Cardiac septum (tissue), 1 donor: ENCODE measurements at places on chromosomes 16 and 17. TPM values are rescaled to one million over a fixed set of nuclear protein-coding genes. Genes with fewer than 3 reads are reported as not detected.

- no peak for DNase-seq
Measured at GRCh38 chr17:31741371-31741770, 117.7 kb downstream of the COPRS start.

DNA sequence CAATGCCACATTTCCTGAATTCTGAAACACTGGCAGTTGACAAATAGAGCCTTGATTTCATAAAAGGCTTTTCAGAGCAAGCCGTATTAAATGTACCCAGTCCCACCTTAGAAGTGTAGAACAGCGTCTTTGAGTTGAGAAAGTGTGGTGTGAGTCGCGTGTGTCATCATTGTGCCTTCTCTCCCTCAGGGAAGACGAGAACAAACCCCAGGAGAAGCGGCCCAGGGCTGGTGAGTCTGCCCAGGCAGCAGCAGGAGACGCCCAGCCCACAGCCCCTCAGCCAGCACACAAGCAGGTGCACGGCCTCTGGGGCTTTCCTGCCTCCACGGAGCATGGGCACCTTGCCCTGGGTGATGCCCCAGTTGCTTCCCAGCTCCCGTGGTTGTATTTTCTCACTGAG lies 34.0 kb downstream of the CIBAR2 start:
- DNase-seq = no peak

- DNase-seq = no peak
Measured at GRCh38 chr17:11554042-11554441, 44.2 kb upstream of the DNAH9 start.

DNA sequence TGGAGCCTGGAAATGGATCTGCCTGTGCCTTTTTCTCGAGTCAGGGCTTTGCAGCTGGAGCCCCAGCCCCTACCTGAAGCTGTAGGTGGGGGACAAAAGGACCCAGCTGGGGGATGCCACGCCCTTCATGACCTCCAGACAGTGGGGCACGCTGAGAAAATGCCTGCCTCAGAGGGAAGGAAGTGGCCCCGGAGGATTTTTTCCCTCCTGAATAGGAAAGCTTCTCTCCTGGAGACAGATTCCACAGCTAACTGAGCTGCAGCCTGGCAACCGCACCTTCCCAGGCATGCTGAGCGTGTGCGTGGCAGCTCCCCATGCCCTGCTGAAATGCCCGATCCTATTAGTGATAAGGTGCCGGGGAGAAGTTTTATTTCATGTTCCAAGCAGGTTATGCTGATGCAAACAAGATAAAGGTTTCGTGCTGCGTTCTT lies 58.0 kb downstream of the AIPL1 start:
- DNase-seq = no peak

DNA sequence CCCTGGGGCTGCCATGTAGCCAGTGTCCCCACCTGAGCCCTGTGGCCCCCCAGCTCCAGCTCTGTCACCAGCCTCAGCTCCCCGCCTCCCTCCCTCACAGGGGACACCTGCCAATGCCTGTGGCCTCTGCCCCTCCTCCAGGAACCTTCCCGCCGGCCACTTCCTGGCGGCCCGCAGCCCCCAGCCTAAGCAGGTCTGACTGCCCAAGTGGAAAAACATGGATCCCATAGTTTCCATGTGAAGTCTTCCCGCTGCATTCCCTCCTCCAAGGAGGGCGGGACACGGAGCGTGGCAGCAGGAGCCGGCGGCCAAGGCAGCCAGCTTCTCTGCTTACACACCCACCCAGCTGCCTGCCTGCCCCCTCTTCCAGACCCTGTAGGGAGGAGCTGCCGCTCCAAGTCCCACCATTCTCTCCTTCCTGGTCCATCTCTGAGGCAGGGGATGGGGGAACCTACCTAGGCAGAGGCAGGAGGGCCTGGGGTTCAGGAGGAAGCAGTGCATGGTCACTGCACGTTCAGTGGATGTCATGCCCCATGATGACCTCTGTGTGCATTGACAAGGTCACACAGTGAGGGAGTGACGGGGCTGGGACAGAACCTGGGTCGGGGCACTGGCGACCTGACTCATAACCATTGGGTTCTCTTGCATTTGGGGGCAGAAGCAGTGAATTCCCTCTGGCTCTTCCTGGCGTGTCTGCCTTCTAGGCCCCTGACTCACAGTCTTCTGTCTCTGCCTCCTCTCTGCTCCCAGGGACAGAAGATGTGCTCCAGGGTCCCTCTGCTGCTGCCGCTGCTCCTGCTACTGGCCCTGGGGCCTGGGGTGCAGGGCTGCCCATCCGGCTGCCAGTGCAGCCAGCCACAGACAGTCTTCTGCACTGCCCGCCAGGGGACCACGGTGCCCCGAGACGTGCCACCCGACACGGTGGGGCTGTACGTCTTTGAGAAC lies 8.7 kb downstream of the VASN start:
- DNase-seq = no peak

GRCh38 chr17:80636361-80637018 lies 91.9 kb downstream of the RPTOR start:
- DNase-seq = no peak

- DNase-seq = no peak
Measured at GRCh38 chr16:61797296-61797795, 238.9 kb downstream of the CDH8 start.

DNA sequence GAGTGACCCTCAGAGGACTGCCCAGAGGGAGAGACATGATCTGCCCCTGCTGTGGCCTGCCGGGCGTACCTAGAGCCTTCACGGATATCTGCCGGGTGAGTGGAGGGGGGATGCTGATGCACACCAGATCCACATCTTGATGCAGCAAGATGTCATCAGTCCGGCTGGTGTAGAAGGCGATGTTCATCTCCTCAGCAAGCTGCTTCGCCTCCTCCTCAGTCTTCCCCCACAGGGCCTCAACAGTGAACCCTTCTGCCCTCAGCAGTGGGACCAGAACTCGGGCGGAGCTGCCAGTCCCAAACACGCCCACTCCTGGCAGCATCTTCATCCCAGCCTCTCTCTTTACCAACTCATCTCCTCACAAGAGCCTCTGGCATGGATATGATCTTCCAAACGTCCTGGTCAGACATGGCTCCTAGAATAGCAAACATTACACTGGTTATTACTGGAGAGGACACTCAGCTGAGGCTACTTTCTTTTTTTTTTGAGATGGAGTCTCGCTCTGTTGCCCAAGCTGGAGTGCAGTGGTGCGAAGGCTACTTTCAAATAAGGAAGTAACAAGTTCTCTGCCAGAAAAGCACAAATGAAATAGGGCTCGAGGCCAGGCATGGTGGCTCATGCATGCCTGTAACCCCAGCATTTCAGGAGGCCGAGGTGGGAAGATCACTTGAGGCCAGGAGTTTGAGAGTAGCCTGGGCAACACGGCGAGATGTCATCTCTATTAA lies 18.9 kb downstream of the C16orf86 start:
- no peak for DNase-seq

GRCh38 chr17:3813171-3813570 lies 12.2 kb upstream of the ITGAE start:
- no peak for DNase-seq

- DNase-seq = peak; percentile 81
Measured at GRCh38 chr17:16463358-16464302, 28.4 kb downstream of the LRRC75A start.

GRCh38 chr17:39996800-39997199 lies 16.2 kb downstream of the PSMD3 start:
- DNase-seq = no peak

- DNase-seq = peak; percentile 59
Measured at GRCh38 chr17:2697611-2698162, 13.9 kb downstream of the CLUH start.

DNA sequence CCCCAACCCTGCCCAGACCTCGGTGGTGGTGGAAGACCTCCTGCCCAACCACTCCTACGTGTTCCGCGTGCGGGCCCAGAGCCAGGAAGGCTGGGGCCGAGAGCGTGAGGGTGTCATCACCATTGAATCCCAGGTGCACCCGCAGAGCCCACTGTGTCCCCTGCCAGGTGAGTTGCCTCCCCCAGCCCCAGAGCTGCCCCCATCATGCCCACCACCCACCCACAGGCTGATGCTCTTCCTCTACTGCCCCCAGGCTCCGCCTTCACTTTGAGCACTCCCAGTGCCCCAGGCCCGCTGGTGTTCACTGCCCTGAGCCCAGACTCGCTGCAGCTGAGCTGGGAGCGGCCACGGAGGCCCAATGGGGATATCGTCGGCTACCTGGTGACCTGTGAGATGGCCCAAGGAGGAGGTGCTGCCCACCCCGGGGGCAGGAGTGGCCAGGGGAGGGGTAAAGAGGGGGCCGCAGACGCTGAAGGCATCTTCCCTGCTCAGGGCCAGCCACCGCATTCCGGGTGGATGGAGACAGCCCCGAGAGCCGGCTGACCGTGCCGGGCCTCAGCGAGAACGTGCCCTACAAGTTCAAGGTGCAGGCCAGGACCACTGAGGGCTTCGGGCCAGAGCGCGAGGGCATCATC lies 8.4 kb downstream of the GALK1 start:
- no peak for DNase-seq

GRCh38 chr17:72700226-72700625 lies 392.3 kb downstream of the SLC39A11 start:
- DNase-seq = no peak

DNA sequence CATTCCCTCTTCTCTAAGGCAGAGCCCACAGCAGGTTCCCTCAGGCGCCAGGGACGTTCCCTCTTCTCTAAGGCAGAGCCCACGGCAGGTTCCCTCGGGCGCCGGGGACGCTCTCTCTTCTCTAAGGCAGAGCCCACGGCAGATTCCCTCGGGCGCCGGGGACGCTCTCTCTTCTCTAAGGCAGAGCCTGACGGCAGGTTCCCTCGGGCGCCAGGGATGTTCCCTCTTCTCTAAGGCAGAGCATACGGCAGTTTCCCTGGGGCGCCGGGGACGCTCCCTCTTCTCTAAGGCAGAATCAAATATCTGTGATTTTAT lies 24.3 kb downstream of the ACSF3 start:
- no peak for DNase-seq

DNA sequence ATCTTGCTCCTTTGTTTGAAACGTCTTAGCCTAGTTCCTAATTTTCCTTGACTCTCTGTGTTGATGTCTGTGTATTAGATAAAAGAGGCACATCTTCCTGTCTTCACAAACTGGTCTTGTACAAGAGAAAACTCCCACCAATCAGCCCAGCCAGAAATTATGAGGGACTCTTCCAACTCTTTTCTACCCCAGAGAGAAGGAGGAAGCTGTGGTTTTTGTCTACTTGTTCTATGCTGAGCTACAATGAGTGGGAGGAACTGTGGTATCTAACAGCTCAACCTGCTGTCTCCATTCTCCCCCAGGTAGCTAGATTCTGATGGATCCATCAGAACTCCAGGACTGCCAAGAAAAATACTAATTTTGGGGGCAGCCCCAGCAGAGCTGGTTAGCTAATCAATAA lies 392.5 kb downstream of the HS3ST3B1 start:
- DNase-seq = no peak

- no peak for DNase-seq
Measured at GRCh38 chr17:47717979-47718621, 14.9 kb upstream of the TBX21 start.

DNA sequence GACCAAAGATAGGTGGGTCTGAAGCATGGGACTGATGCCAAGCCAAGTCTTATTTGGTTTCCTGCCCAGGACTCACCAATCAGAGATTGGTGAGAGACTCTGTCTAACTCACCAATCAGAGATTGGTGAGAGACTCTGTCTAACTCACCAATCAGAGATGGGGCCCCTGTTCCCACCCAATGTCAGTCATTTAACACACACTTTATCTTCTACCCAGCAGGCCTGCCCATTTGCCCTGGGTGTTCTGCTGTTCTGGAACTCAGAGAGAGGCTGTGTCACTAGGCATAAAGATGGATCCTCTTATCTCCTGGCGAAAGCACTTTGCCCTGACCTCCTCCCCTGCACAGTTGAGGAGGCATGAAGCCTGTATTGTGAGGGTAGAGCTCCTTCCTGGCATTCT lies 5.4 kb upstream of the RHOT1 start:
- DNase-seq = no peak

GRCh38 chr16:67648764-67649407 lies 3.9 kb downstream of the CARMIL2 start:
- DNase-seq = no peak

GRCh38 chr17:55664287-55664686 lies 58.4 kb downstream of the TMEM100 start:
- DNase-seq = no peak

DNA sequence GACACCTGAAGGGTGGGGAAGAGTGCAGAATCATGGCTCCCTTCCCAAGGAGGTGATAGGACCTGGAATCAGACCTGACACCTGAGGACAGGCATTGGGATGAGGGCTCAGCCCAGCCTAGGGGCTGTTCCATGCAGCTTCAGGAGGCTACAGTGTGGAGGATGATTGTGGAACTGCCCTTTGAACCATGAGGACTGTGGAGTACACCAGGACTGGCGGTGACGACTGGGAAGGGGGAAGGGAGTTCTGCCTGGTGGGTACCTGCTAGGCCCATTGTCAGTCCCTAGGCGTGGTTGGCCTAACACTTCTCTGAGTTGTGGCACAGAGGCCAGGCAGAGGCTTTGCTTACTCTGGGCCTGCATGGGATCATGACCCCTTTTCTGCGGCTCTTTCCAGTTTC lies 76.1 kb downstream of the MPRIP start:
- DNase-seq = no peak

DNA sequence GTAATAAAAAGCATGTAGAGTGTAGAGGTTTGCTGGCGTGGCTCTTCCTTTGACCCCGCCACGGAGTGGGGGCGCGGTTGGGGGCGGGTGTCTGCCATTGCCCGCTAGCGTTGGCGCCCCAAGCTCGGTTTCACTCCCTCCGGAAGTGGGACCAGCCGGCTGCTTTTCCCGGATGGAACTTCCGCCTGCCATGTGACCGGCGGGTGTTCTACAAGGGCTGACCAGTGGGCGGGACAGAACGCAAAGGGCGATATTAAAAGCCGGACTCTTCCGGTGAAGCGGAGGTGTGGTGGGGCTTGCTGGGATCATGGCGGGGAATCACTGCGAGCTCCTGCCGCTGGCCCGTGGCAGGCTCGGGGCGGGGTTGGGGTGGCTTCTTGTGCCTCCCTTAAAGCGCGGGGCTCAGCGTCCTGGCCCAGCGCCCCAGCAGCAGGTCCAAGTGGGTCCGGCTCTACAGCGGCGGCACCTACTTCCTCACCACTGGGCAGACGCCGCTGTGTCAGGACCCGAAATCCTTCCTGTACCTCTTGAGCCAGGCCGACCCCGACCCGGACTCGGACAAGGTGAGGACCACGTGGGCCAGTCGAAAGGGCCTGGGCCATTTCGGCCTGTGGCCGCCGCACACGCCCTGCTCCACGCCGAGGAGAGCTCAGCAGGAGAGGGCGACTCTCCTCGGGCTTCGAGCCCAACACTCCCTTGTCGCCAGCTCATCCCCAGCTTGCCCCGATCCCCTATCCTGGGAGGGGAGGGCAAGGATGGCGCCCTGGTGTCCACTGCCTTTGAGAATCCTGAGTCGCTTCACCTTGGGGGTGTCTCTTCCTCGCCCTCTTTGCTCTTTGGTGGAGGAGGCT lies 65.6 kb downstream of the PDPK1 start:
- peak; percentile 96 for DNase-seq

The GAST gene
- not detected for total RNA-seq

The PRAC2 gene
- not detected for total RNA-seq

The LGALS9B gene
- total RNA-seq = not detected

The EFNB3 gene
- 0.78 TPM for total RNA-seq

The SLC22A31 gene
- total RNA-seq = not detected

The SRL gene
- 400 TPM for total RNA-seq
